HFFc6 (cell line): ENCODE measurements at places on chromosomes 16 and 17. TPM values are rescaled to one million over a fixed set of nuclear protein-coding genes. Genes with fewer than 3 reads are reported as not detected.

- DNase-seq, result no peak
Observed at GRCh38 chr16:175011-175949, 1.2 kb upstream of the HBA1 start.

The KRT15 gene
- total RNA-seq, result 6.7 to 8.8 TPM (median 7.5 TPM) in 3 replicates

GRCh38 chr17:72122010-72122764, 1.4 kb downstream of the SOX9 start:
- DNase-seq, result no peak

GRCh38 chr16:68279726-68280558, 15.6 kb downstream of the SLC7A6 start:
- DNase-seq, result no peak

GRCh38 chr17:32865141-32865540, 11.8 kb downstream of the MYO1D start:
- no peak for DNase-seq

DNA sequence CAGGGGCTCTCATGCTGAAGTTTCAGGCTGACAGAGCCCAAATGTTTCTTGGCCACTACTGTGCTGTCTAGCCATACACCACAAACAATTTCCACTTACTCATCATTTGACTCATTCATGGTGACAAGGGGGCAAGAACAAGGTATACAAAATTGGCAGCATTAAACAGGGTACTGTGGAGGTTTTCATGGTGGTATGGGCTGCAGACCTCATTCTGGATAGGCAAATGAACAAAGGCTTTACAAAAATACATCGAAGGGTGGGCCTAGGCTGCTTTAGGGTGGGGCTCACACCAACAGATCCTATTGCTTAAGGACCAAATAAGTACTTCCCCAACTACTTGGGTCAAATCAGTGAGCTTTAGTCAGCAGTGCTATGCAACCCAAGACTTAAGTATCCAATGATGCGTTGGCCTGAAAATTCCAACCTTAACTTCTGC, 53.0 kb downstream of the N4BP1 start:
- DNase-seq, result peak; percentile 50

The MCRIP1 gene
- total RNA-seq, result 89.9 and 96.7 TPM in 2 replicates

The NLRC3 gene
- not detected in 3 replicates for total RNA-seq

The ABAT gene
- 0.64 to 1.5 TPM (median 0.67 TPM) in 3 replicates for total RNA-seq

DNA sequence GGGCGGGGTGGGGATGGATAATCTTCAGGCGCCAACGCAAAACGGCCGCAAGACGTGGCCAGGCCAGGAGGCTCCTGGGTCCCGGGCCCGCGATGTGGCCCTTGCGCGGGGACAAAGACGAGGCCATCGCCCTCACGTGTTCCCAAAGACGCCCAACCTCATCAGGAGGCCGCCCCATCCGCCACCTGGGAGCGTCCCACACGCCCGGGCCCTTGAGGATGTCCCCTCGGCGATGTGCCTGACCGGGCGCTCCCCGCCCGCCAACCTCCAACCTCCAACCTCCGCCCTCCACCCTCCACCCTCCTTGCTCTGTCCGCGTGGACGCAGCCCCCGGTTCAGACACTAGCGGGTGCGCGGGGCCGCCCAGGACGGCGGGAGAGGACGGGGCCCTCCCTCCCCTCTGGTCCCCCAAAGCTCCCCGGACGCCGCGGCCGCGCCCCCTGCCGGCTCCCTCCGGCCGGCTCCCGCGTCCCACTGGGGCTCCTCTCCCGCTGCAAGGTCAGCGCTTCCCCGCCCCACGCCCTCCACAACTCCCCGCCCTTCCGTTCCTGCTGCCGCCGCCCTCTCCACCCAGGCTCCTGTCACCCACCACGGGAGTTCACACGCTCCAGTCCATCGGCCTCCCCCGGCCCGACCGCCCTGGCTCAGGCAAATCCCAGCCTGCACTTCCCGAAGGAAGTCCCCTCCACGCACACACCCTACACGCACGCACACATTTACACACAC, 250.8 kb upstream of the RPL38 start:
- DNase-seq, result no peak

DNA sequence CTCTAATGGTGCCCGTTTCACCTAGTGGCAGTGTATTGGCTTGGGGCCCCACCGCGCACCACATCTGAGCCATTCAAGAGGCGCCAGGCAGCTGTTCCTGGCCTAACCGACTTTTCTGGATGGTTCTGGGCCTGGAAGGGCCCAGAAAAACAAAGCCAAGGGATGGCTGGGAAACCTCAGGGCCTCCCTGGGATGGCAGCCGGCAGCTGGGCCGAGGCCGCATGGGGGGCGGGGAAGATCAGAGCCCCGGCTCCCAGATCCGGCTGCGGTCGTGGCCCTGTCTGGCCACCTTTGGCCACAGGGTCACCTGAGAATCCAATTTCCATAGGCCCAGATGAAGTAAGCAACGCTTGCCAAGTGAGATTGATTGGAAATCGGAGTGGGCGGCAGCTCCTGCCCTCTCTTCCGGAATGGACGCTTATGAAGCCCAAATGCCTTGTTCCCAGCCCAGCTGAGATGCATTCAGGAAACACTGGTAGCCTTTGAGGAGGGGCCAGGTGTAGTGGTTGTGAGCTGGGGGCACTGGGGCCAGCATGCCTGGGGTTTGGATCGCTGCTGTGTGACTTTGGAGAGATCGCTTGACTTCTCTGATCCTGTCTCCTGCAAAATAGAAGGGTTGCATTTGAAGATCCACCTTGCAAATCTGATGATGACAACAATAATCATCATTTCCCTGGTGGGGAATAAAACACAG, 163.8 kb upstream of the GSE1 start:
- DNase-seq, result no peak

The OTOP2 gene
- total RNA-seq, result not detected in 3 replicates

The KCNG4 gene
- total RNA-seq, result not detected in 2 replicates

The P2RX5 gene
- total RNA-seq, result 7.2 to 14.8 TPM (median 14.4 TPM) in 3 replicates

DNA sequence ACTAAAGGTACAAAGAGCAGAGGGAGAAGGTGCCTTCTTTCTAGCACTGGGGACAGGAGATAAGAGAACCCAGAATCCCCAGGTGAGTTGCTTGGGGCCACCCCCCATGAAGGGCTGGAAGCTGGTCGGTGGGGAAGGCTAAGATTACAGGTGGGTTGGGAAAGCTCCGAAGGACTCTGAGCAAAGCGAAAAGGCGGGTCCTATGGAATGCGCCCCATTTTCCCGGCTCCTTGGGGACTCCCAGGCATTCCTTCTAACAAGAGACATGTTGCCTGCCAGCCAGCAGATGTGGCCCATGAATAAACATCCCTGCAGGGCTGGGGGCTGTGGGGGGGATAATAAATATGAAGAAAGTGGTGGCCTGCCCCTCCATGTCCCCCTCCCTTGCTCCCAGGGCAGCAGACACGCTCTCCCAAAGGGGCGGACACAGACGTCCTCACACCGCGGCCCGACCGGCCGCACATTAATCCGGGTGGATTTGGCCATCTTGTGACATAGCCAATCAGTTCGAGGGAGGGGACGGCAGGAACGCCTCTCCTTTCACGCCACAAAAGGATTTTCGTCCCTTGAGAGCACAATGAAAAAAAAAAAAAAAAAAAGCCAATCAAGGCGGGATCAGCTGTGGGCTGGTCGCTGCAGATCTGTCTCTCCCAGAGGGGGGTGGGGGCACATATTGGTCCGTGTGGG, 98.5 kb downstream of the SOX9 start:
- DNase-seq, result no peak

The ANKFY1 gene
- 41.9 to 43.9 TPM (median 43.8 TPM) in 3 replicates for total RNA-seq

DNA sequence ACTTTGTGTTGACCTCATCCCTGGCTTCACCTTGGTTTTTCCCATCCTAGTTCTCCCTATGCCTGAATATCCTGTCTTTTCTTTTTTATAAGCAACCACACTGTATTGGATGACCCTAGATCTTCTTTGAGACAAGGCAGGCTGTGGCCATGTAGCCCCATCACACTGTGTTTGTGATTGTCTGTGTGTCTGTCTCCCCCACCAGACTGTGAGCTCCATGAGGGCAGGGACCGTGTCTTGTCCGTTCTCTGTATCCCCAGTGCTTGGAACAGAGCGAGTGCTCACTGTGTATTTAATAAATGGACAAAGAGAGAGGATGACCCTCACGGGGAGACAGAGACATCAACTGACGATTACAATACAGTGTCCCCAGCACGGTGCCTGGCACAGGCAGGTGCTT, 7.1 kb downstream of the SLC25A39 start:
- no peak for DNase-seq

The DPEP3 gene
- not detected in 3 replicates for total RNA-seq

GRCh38 chr17:36899250-36900159, 37.8 kb upstream of the LHX1 start:
- DNase-seq, result no peak

The ARHGAP44 gene
- 0.62 to 0.81 TPM (median 0.66 TPM) in 3 replicates for total RNA-seq

- DNase-seq, result no peak
Observed at GRCh38 chr17:13671341-13671740, 69.6 kb upstream of the HS3ST3A1 start.

DNA sequence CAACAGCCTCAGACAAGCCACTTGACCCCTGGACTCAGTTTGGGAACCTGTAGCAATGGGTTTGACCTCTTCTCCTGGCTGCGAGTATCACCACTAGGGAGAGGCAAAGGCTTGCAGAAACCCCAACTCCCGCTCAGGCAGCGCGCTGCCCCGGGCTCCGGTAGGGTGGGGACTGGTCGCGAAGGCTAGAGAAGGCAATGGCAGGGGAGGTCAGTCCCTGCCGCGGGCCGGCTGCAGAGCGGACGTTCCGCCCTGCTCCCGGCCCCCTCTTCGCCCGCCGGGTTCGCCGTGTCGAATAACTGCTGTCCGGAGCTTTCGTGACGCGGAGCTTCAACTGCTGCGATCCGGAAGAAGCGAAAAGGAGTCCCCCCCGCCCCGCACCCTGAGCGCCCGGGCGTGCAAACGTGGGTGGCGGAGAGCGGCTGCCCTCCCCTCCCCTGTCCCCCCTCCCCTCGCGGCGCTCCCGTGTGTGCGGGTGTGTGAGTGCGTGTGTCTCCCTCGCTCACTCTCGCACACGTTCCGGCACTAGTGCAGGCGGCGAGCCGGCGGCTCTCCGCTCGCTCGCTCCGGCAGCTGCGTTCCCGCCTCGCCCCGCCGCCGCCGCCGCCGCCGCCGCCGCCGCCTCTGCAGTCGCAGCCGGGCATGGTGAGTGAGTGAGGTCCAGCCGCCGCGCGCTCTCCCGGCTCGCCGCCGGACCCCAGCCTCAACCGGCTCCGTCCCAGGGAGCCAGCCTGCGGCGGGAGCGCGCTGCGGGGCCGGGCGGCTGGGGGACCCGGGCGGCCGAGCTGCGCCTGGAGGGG, 772 bp upstream of the SHISA6 start:
- no peak for DNase-seq

DNA sequence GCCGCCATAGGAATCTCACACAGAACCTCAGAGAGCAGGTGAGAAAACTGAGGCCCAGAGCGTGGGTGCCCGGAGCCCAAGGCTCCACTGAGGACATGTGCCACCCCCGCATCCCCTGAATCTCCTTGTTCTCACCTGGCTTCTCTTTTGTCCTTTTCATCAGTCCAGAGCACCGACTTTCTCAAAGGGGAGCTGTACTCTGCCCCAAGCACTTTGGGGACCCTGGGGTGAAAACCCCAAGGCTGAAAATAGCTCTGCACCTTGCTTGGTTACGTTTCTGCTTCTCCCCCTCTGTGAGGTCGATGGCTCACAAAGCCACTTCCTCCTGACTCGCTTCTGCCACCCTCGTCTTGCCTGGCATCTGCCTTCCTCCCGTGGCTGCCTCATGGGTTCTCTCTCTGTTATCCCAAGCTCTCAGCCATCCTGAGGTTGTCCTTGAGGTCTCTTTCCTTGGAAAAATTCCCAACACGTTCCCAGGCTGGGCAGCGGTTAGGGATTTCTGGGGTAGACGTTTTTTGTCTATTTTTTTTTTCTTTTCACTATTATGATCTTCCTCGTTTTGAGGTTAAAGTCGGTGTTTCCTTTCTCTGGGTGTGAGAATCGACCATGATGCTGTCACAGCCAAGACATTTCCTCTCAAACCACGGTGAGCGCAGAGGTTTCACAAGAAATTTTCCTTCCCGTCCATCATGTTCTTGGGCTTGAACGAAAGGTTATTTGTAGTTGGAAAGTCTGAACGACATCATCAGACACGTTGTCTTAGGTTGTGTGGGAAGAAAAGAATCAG, 37.2 kb downstream of the IRF8 start:
- no peak for DNase-seq

GRCh38 chr16:24858219-24859041, 12.7 kb downstream of the SLC5A11 start:
- DNase-seq, result peak; percentile 38

DNA sequence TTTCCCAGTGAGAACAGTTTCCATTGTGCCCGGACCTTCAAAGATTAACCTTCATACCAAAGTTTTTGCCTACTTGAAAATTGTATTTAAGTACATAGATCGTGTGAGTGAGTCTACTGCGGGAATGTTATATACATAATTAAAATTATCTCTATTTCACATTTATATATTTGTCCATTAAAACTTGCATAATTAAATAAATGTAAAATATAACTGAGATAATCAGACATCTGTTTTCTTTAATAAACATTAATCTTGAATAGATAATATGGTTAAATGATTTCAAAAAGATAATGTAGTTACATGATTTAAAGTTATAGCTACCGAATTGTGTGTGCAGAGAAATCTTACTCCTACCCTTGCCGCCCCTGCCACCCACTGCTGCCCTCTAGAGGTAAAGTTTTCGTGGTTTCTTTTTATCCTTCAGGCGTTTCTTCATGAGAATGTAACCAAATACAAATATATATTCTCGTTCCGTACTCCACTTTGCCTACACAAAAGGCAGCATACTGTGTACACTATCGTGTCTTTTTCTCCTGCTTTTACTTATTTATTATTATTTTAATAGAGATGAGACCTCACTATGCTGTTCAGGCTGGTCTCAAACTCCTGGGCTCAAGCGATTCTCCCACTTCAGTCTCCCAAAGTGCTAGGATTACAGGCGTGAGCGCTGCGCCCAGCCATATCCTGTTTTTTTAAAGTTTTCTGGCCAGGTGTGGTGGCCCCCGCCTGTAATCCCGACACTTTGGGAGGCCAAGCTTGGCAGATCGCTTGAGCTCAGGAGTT, 35.6 kb downstream of the RPA1 start:
- peak; percentile 19 for DNase-seq

The MAPK7 gene
- total RNA-seq, result 23.4 to 27.1 TPM (median 25.2 TPM) in 3 replicates

DNA sequence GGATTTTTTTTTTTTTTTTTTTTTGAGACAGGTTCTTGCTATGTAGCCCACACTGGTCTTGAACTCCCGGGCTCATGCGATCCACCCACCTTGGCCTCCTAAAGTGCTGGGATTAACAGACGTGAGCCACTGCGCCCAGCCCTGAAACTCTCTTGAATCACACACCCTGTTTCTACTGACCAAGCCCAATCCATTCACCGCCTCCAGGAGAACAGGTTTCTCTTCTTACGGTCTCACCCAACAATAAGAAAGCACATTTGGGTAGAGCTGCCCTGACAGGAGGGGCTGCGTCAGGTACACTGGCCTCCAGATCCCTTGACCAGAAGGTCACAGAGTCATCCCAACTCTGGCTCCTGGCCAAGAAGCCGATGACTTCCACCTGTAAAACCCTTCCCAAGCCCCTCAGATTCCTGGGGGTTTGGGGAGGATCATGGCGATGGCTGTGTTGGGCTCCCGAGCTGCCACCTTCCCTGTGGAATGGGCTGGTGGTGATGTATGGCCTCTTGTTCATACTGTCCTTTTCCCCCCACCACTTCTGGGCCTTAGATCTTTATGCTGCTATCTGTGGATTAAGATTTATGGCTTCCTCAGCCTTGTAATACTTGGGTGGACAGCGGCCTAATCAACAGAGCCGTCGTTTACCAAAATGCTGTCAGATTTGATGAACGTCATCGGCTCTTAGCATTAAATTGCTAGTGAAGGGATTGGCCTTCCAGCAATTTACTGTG, 89.1 kb downstream of the KATNIP start:
- no peak for DNase-seq

The OR1G1 gene
- total RNA-seq, result not detected in 3 replicates
